CD4-positive, CD25-positive, alpha-beta regulatory T cell (primary cell): ENCODE measurements at places on chromosomes 5 and 9.

- peak; percentile 30 for DNase-seq
Observed at GRCh38 chr9:129944506-129945116, 98.4 kb downstream of the FNBP1 start.

DNA sequence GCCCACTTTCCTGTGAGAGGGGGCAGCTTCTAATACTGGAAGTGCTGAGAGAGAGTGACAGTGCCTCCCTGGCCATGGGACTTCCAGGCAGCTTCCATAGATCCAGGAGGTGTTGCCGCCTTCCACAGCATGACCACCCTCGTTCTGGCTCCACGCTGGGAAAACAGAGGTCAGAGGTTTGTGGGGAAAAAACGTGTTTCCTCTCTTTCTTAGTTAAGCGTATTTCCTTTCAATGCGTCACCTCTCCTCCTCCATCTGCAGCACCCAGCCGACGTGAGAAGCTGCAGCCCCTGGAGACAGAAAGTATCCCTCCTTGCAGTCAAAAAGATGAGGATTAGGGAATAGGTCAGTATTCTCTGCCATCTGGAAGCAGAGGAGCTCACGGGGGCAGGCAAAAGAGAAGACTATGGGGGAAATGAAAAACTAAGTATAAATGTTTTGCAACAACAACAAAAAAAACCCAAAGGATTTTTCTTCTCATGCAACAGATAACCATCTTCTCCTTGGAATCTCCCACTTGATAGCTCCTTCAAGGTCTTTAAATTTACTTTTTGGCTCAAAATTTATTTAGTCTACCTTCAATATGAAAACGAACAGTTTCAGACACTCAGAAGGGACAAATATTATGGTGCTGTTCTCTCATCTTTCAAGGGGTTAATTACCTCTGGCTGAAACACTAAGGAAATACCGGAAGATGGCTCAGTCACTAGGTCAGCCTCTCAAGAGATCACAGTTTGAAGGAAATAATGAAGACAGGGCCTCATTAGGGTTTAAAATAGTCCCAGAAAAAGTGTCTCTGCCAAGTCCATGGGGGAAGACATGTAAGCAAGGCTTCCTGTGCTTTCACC is 38.0 kb downstream of the MTMR12 start:
- DNase-seq, result no peak

DNA sequence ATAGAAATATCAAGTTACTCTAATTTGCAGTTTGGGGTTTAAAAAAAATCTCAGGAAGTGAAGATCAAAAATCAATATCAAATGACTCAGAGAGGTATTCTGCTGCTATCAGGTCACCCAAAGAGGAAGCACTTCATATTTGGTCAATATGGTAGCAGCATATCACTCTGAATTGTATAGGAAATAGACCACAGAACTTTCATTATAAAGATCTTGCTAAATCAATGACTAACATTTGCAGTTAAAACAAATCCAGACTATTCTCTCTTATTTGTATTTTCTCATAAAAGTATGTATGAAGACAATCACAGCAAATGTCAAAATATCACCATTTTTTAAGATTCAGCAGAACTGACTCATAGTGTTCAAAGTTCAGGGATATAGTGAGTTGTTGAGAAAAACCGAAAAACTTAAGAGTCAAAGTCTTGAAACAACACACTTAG is 105.8 kb upstream of the PCSK1 start:
- DNase-seq, result peak; percentile 36

GRCh38 chr5:32827981-32828380 is 116.9 kb downstream of the NPR3 start:
- no peak for DNase-seq

DNA sequence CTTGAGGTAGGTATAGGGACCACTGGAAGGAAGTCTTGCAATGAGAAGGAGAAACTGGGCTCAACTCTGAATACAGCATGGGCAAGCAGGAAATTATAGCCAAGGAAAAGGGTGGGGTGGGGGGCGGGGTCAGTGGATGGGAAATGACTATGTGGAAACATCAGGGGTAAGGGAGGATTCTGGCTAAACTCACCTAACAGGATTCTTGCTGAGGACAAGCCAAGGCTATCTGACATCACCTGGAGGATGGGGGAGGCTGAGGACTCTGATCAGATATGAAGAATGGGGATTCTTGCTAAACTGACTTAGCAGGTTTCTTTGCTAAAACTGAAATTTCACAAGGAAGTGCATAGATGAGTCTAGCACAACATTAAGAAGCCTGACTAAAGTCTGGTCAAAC is 40.8 kb downstream of the CTSL start:
- DNase-seq, result no peak

DNA sequence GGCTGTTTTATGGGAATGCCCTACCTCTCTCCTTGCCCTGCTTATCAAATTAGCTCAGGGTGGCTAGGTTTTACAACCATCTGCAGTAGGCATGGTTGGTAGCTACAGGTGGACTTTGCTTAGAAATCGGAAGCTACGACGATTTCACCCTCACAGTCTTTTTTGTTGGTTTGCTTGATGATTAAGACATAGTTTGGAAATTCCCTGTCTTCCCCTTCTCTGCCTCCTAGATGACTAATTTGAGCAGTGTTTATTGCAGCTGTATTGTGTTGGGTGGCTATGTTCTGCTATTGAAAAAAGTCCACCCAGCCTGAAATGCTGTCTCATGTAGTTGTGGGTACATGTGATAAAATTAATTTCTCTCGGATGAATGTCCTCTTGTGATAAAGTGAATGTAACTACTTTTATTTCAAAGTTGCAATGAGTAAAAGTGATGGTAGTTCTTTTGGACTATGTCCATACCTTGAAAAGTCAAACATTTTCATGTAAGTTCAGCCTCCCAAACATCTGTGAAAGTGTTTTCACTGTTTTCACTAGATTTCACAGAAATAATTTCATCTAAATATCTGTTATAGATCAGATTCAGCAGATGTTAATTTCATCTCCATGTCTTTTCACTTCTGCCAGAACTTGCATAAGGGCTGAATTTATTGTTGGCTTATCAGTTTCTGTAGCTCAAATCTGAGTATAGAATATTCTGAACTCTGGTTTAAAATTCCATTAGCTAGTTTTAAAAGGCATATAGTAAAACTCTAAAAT is 37.3 kb upstream of the FYB1 start:
- peak; percentile 48 for DNase-seq

DNA sequence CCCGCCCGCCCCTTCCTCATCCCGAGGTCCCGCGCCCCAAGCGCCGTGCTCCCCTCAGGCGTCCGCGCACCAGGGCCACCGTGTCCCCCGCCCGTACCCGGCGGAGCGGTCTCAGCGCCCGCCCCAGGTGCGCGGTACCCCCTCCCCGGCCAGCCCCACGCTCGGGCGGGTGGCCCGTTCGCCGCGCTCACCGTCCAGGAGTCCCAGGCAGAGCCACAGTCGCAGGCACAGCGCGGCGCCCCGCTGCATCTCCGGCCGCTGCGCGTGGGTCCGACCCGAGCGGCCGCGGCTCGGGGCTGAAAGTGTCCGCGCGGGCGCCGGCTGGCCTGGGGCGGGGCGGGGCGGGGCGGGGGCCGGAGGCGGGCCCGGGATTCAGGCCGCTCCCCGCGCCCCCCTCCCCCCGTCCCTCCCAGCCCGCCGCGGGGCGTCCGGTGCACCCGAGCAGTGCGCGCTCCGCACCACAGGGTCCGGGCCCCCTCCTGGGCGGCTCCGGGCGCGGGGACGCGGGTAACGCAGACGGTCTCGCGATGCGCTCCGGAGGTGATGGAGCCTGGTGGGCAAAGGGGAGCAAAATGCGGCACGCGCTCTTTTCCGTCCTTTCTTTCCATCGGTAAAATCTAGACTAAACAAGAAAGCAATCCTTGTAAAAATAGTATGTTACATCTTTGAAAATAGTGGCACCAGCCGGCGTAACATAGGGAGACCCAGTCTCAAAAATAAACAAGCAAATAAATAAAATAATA is at the start of gene FLT4:
TSS of gene FLT4 (minus strand) at position 304 of the 743 bp plus-strand sequence. CDS start at position 249, 55 bp downstream.
- DNase-seq, result no peak

- DNase-seq, result no peak
Observed at GRCh38 chr9:127721391-127721821, 5.5 kb downstream of the TTC16 start.

GRCh38 chr5:114327474-114327873 is 34.4 kb upstream of the KCNN2 start:
- no peak for DNase-seq

- no peak for DNase-seq
Observed at GRCh38 chr5:81363093-81363871, 30.7 kb downstream of the ACOT12 start.
